Stimulated activated CD4-positive, alpha-beta T cell treated with anti-CD3 and anti-CD28 coated beads, Interleukin-4, amount 100 ng/mL, for 48 hours (primary cell): ENCODE measurements at places on chromosomes 6 and 20.

DNA sequence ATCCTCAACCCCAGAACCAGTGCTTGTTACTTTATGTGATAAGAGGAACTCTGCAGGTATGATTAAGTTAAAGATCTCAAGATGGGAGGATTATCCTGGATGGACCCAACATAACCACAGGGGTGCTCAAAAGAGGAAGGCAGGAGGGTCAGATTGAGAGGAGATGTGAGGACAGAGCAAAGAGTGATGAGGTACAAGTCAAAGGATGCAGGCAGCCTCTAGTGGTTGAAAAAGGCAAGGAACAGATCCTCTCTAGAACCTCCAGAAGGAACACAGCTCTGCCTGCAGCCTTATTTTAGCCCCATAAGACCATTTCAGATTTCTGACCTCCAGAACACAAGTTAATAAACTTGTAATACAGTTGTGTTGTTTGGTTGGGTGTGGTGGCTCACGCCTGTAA lies 41.2 kb downstream of the PDSS2 start:
- no peak for DNase-seq

DNA sequence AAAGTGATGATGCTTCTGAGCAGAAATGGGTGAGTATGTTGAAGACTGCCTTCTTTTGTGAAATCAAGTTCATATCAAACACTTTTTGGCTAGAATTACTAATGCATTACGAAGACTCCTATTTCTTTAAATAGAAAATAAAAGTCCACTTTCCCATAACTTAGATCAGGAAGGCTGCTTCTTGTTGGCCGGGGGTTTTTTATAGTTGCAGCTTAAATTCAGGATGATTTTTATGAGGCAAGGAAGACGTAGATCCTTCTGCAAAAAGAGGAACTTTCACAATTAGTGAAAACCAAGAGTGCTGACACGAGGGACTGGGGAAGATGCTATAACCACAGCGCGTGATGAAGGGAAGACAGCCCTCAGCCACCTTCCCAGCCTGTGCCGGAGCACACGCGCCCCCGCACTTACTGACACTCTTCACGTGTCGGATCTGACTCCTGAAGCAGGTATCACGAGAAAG lies 206.1 kb upstream of the PRDM1 start:
- peak; percentile 43 for DNase-seq

GRCh38 chr20:8891039-8891438 lies 177.8 kb upstream of the PLCB4 start:
- no peak for DNase-seq

- DNase-seq = no peak
Measured at GRCh38 chr6:41777551-41778285, 2.0 kb downstream of the FRS3 start.

DNA sequence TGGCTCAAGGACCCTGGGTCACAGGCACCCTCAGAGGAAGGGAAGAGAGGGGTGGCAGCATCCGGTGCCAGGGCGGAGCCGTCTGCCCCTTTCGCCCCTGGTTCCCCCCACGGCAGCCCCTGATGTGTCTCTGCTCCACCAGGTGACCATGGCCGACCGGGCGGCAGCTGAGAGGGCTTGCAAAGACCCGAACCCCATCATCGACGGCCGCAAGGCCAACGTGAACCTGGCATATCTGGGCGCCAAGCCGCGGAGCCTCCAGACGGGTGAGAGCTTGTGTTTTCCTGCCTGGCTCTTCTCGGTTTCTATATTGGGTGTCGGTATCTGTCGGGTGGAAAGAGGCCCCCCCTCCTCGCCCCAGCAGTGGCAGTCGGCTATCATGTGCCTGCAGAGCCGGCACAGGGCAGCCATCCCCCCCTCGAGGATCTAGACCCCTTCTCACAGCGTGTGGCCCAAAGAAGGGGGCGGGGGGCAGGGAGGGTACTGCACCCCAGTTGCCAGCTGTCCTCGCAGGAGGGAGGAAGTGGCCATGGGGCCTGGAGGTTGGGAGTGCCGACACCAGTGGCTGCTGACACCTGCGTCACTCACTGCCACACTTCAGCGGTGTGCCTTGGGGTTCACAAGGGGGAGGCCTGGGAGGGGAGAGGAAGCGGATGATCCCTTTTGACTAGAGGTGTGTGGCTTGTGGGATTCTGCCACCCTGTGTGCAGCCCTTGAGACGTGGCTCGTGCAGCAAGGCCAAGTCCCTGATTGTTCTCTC lies 1.5 kb downstream of the RBM38 start:
- peak; percentile 57 for DNase-seq

- DNase-seq = no peak
Measured at GRCh38 chr6:28817808-28818145, 106.0 kb downstream of the TRIM27 start.

- DNase-seq = no peak
Measured at GRCh38 chr20:15642676-15643075, 930.6 kb downstream of the KIF16B start.

GRCh38 chr6:137315081-137315480 lies 95.9 kb upstream of the IFNGR1 start:
- DNase-seq = no peak

DNA sequence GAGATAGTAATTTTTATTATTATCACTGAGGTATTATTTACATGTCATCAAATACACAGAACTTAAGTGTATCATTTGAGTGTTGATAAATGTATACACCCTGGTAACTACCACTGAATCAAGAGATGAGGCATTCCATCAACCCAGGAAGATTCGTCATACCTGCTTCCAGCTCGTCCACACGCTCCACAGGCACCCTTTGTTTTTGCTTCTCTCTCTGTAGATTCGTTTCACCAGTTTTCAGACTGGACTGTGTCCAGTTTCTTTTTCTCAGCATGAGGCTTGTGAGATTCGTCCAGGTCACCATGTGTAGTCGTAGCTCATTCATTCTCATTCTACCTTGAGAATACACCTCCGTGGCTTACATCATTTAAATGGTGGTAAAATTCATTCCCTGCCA lies 64.5 kb downstream of the BFSP1 start:
- DNase-seq = no peak

- DNase-seq = peak; percentile 50
Measured at GRCh38 chr20:58306421-58307261, 2.9 kb upstream of the RAB22A start.

GRCh38 chr6:80605165-80605989 lies 498.9 kb downstream of the BCKDHB start:
- no peak for DNase-seq

GRCh38 chr20:33679758-33680485 lies 5.7 kb upstream of the NECAB3 start:
- no peak for DNase-seq

- DNase-seq = no peak
Measured at GRCh38 chr6:49548613-49549304, 1.7 kb upstream of the C6orf141 start.

DNA sequence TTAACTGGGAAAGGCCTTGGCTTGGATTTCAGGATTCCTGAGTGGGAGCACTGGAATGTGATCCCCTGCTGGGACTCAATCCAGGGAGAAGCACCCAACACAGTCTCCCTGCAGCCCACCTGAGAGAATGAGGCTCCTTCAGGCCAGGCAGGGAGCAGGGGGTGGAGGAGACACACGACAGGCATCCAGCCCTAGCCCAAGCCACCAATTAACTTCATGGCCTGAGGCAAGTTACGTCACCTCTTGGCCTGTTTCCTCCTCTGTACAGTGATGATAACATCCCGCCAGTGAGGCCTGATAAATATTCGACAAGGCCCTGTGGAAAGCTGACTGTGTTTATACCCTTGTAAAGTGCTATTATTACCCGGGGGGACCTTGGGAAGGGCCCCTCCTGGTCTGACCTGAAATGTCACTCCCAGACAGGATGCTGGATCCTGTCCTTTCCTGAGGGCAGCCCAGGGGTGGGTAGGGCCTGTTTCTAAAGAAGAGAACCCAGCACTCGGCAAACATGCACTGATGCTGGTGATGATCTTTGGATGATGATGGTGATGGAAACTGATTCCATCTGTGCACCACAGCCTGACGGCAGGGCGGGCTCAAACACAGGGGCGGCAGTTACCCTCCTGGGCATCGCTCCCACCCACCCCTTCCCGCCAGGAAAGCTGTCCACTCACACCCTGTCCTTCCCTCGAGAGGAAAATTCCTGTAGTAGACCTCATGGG lies 12.4 kb downstream of the FRS3 start:
- DNase-seq = no peak

GRCh38 chr6:90135667-90136066 lies 161.0 kb downstream of the BACH2 start:
- DNase-seq = no peak

GRCh38 chr20:54115172-54115854 lies 44.9 kb upstream of the BCAS1 start:
- no peak for DNase-seq

DNA sequence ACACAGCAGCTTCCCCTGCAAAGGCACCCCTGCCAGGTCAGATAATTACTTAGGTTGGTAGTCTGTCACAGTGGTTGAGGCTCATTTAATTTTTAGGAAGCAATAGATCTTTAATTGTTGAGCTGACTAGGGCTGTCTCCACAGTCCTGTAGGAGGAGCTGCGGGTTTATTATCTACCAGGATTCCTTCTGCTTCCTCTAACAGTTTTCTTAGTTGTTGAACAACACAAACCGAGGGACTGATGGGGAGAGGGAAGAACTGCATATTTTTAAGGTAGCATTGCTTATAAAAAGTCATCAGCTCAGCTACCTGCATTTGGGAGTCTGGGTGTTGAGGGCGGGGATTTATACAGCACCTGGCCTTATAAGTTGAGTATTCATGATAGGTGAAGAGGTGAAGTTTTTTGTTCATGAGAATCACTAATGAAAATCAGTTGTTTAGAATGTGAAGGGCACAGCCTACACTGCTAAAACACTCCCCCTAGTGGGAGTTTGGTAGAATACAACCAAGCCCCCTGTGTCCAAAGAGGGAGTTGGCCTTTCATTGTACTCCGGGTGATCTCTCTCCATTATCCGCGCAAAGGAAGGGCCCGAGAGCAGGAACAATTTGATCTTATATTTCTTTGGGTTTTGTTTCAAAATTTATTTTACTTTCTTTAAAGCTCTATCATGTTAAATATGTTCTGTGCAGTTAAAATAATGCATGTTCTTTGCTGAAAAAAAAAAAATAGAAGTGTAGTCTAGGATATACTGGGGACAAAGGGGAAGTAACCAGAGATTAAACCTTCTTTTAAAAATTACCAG lies 69.6 kb downstream of the SSR1 start:
- peak; percentile 34 for DNase-seq

DNA sequence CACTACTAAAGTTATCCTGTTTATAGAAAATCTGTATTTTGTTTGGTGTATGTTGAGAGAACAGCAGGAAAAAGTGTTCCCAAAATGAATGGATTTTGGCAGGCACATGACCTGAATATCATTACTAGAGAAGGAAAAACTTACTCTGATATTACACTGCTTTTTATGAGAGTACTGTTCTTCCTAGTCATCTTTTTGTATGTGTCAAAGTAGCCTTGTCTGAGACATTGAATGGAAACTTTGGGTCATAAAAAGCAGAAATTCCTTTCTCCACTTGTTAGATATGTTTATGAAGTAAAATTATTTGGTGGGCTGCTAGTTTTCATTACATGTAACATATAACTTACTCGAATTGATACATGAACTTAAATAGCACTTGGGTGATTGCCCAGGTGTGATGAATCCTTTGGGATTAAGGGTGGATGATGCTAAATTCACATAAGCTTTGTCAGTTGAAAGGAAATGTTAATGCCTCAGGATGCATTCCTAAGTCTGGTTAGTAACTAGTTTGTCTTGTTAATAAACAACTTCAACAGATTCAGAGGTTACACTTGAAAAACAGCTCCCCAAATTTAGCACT lies 206.7 kb downstream of the CENPW start:
- DNase-seq = no peak

DNA sequence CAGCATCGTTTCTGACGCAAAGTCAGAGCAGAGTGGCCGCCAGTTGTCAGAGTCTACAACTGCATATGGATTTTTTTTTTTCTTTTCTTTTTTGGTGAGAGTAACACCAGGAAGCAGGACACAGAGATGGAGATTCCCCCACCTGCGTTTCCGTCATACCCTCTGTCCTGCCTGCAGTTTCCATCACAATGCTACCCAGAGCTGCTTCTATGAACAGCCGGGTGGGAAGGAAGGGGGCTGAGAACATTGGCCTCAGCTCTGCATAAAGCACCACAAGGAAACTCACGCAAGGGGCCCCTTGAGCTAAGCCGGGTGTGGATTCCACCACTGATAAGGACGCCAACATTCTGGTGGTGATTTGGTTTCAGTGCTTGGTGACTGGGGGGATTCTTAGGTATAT lies 183.5 kb upstream of the AFDN start:
- DNase-seq = no peak

DNA sequence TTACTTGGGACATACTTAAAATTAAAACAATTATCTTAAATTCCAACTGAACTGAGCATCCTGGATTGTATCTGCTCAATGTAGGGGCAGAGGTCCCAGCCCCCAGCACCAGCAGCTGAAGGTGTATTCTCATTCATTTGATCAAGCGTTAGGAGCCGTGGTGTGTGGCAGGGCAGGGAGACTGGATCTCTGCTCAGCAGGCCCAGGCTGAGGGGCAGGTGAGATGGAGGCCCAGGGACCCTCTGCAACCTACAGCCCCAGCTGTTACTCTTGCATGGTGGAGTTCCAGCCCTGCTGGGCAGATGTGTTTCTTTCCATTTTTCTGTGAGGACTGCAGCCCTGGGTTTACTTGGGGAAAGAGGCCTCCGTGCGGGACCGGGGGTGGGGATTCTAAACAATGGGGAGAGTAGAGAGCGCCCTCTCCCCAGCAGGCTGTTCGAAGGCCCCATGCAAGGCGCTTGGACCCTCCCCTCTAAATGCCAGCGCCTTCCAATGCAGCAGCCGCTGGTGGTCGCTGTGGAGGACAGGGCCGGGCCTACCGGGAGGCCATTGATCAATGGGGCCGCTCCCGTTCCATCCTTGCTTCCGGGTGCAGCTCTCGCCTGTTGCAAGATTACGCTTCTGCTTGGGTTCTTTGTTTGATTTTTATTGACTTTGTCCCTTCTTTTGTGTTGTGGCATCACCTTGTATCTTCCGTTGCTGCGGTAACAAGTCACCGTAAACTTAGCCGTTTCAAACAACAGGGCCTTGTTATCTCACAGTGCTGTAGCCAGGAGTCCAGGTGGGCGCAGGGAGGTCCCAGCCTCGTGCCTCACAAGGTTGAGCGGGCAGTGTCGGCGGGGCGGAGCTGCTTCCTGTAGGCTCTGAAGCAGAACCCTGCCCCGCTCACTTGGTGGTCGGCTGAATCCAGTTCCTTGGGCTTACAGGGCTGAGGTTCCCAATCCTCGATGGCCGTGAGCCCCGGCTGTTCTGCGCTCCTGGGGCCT lies 134.8 kb upstream of the PHACTR3 start:
- no peak for DNase-seq

- DNase-seq = no peak
Measured at GRCh38 chr6:10659699-10660348, 34.6 kb downstream of the C6orf52 start.

GRCh38 chr20:1524004-1524403 lies 32.8 kb upstream of the SIRPB2 start:
- DNase-seq = no peak

DNA sequence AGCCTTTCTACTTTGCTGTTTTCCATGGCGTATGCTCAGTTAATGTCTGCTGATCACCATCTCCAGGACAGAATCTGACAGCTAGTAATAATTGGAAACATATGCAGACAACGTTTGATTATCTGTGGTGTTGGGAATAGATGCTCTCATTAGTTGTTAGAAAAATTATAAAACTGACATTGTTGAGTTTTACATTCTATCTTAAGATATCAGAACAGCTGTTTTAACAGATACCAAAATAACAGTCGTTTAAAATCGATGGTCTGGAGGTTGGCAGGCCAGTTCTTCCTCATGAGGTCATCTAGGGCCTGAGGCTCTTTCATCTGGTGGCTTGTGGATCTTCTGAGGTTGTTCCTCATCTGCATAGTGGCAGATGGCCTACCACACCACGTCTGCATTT lies 137.6 kb downstream of the AIG1 start:
- DNase-seq = no peak
